ENCODE measurements at places on chromosomes 11 and 22.

DNA sequence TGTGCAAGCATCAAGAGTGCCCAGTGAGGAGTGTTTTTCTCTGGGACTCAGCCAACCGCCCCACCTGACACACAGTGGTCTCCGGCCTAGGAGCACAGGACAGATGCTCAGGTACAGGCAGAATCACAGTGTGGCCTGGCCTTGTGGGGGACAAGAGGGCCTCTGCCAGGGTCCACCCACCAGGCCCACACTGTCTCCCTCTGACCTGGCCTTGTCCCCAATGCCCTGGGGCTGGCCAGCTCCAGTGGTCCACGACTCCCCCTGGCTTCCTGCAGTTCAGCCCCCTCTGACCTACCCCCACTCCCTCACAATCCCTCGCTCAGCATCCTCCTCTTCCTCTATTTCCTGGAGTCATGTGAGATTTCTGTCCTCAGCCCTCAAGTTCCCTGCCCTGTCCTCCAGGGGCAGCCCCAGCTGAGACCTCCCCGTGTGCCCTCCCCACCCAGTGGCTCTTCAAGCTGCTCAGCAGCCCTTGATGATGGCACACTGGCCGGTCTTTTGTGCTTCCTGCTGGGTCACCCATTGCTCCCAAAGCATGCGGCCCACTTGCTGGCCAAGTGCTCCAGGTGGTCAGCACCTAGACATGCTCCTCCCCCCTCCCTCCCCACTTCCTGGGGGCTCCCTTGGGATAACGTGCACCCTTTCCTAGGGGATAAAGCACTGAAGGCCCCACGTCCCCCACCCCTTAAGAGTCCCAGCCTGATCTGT lies 1.7 kb downstream of the TSSK2 start:
- no peak for DNase-seq

DNA sequence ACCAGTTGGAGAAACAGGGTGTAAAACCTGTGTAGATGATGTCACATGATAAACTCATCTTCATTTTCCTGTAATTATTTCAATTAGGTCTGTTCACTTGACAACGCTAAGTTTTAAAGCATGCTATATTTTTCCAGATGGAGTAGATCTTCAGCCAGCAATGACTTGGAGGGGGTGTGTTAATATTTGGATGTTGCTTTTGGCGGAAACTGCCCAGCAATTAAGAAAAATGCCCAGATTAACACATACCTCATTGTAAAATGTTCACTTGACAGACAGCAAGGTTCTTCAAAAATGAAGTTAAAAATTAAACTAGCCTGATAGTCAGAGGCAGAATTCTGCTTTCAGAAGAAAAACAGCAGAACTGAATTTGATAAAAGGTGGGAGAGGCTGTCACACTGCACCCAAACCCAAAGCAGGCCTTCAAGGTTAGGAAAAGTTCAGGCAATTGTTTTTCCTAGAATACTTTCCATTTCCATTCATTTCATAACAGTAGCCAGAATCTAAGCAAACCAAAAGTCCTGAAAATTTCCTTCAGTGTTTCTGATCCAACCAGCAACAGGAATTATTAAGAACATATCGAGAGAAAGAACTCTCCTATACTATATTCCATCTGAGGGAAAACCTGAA lies 33.0 kb downstream of the VSIG10L2 start:
- no peak for DNase-seq

DNA sequence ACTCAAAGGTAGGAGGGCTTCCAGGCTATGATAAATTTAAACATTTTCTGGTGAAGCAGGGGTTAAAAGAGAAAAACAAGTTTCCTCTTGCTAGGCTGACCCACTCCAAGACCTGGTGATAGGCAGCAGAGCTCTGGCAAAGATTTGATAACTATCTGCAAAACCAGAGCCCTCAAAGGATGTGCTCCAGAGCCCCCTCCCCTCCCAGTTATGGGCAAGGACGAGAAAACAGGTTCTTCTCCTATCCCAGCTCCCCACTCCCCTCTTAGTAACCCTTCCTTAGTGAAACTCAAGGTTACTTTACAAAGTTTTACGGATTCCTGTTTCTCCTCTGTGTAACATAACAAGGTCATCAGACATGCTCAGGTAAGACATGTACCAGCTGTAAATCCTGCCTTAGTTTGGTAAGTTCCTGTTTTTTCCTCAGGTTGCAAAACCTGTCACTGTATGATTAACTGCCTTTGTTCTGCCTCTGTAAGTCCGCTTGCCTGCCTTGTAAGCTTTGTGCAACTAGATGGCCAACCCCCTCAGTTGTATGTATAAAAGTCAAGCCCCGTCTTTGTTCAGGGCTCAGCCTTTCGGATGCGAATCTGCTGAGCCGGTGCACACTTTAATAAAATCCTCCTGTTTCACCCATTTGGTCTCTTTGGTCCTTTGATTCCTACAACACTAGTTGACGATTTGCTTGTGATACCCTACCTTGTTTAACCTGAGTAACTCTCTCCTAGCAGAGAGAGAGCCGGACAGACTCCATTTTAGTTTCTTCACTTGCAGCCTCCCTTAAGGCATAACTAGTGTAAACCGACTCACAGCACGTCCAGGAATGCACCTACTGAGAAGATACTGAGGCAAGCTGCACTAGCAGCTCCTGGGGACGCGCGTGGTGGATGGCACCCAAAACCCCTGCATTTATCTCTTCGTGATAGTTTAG lies 13.9 kb downstream of the APOBEC3H start:
- DNase-seq = no peak

DNA sequence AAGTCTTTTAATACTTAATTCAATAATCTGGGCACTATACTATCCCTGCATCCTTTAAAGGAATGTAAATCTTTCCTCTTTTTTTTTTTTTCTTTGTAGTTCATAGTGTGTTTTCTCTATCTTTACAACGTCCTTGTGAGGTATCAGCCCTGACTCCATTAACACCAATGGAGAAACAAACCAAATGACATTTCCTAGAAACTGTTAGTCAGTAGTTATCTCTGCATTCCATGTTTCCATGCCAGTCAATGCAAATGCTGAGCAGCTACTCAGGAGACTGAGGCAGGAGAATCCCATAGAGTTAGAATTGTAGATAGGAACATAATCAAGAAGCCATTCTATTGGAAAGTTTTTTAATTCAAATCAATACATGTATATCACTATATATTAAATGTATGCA lies 182.2 kb downstream of the ARHGAP42 start:
- no peak for DNase-seq

DNA sequence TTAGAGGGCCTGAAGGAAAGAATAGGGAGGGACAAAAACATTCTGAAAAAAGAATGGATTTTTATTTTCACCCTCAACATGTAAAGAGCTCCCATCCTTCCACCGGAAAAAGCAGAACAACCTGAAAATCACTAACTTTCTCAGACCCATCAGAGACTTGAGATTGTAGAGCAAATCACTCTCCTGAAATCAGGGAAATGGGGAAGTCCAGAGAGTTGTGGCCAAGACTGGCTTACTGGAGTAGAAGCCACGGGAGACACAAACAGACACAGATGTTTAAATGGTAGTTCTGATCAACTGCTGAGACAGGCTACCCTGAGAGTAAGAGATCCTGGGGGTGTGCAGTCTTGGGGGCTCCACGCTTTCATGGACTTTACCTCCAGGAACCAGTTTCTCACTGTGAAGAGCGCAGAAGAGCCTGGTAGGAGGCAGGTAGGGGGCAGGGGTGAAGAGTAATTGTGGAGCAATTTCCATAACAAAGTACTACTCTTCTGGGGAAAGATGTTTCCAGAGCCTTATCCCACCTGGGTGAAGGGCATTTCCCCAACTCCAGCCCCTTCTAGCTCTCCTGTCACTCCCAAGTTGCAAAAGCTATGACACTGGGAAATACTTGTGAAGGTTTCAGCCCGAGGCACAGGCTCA lies 47.1 kb downstream of the ASCL2 start:
- no peak for DNase-seq

- DNase-seq = no peak
These were observed 234.5 kb downstream of the METTL15 start for GRCh38 chr11:28342716-28343115.

DNA sequence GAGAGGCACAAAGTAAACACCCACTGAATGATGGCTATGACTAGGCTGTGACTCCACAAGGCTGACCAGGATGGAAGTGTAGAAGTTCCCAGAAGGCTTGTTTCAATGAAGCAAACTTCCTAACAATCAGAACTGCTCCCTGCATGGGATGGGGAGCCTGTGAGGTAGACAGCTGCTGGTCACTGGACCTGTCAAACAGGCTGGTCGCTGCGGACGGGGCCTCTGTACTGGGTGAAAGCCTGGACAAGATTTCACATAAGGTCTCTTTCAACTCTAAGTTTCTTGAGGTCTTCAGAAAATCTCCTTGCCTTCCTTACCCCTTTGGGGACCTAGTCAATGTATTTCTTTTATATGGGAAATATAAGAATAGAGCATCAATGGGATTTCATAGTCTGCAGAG lies 438.2 kb downstream of the BUD13 start:
- DNase-seq = no peak

- no peak for DNase-seq
These were observed 20.6 kb downstream of the BCR start for GRCh38 chr22:23200898-23201297.

DNA sequence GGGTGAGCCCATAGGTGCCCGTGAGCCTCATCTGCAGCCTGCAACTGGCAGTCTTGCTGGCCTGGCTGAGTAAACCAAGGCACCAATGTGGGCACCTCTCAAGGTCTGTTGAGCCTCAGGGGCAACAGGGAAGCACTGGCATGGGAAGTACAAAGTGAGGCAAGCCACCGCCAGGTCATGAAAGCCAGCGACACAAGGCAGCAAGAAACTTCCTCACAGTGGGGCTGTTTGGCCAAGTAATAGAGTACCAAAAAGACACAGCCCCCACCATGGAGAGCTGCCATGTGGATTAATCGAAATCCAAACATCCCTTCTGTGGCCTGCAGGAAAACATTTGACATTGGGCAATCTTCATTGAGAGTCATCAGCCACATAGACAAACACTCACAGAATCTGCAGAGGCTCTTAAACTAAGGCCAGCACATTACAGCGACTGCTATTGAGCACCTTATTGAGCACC lies 43.6 kb upstream of the FIBIN start:
- DNase-seq = peak; percentile 67

DNA sequence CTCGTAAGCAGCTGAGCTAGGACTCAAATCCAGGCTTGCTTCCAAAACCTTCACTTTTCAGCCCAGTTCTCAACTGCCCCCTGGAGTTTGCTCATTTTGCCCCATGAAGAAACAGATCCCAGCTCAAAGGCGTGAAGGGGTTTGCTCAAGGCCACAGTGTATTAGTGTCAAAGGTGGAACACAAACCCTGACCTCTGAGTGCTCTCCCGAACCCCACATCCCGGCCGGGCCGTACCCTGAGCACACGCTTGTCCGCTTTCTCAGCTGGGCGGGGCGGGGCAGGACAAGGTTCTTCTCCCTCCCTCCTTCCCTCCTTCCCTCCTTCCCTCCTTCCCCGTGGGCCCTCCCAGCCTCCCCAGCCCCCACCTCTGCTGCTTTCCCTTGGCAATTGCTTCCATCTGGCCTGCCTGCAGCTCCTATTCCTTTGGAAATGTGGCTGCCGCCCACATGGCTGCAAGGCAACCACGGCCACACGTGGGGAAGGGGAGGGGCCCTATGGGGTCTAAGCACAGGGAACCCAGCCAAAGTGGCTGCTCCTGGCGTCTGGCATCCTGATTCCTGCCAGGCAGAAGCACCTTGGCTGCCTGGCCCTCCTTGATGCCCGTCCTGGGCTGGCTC lies 4.1 kb downstream of the ST3GAL4 start:
- no peak for DNase-seq

DNA sequence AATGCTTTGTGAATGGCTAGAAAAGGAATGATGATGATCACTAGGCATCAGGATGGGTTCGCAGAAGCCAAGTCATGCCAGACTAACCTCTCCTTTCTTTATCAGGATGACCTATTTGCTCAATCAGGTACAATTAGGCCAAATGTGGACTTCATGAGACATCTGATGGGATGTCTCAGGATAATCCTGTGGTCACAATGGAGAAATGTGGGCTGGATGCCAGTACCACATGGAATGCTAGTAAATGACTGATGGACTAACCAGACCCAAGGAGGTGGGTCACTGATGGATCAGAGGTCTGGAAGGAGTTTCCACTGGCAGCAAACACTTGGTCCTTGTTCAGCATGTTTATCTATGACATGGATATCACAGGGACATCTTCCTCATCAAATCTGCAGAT lies 94.8 kb upstream of the PHOX2A start:
- peak; percentile 68 for DNase-seq

DNA sequence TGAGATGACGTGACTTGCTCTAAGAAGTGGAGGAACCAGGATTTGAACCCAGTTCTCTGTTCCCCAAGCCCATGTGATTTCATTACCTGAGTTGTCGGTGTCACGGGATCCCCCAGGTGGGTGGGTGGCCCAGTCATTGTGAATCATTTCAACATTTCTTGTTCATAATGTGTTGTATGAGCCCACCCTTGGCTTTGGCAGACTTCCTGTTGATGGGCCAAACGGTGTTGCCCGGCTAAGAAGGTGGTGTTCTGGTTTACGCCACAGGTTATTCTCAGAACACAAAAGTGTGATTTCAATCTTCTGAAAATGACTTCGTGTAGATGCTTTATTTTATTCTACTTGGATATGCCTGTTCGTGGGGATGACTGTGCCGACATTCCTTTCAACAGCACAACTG lies 21.6 kb upstream of the ST14 start:
- DNase-seq = no peak

GRCh38 chr22:28369854-28370253 lies 309.8 kb downstream of the TTC28 start:
- DNase-seq = no peak

DNA sequence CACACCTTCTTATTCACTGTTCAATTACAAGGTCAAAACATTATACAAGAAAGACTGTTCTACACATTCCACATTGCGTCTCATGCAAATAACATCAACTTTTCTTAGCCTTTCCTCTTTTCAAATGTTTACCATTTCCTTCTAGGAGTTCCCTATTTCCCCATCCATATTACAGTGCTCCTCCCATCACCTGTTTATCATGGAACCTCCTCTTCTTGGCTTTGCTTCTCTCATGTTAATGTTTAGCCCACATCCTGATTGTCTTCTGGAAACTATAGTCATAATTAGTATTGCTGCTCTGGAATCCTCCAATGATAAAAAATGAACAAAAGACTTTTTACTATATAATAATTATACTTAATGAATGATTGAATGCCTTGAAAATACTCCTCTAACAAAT lies 21.3 kb downstream of the OR52E1 start:
- DNase-seq = no peak

DNA sequence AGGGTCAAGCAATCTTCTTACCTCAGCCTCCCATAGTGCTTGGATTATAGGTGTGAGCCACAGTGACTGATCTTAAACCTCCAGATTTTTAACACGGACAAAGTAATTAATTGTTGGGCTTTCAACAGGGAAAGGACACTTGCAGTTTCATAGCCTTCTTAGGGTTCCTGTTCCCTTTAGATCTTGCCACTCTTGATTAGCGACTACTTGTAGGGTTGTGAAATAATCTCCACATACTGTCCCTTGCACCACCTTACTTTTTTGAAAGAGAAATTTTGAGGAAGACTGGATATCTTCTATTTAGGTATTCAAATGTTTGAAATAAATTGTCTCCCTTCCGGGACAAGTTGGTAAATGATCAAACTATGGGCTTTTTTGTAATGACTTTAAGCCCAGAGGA lies 7.6 kb downstream of the MS4A4E start:
- no peak for DNase-seq

Data from HFFc6 (cell line).